Endothelial cell of umbilical vein (primary cell): ENCODE measurements at places on chromosomes 16 and 17.
A peak's percentile ranks its signal among the peaks of the same experiment; 100 is the strongest.

GRCh38 chr17:81037026-81037797 lies 2.3 kb downstream of the BAIAP2 start:
- DNase-seq = no peak

GRCh38 chr16:3520841-3521240 lies 20.0 kb downstream of the CLUAP1 start:
- no peak for DNase-seq

GRCh38 chr16:9859701-9860327 lies 322.4 kb downstream of the GRIN2A start:
- DNase-seq = no peak

DNA sequence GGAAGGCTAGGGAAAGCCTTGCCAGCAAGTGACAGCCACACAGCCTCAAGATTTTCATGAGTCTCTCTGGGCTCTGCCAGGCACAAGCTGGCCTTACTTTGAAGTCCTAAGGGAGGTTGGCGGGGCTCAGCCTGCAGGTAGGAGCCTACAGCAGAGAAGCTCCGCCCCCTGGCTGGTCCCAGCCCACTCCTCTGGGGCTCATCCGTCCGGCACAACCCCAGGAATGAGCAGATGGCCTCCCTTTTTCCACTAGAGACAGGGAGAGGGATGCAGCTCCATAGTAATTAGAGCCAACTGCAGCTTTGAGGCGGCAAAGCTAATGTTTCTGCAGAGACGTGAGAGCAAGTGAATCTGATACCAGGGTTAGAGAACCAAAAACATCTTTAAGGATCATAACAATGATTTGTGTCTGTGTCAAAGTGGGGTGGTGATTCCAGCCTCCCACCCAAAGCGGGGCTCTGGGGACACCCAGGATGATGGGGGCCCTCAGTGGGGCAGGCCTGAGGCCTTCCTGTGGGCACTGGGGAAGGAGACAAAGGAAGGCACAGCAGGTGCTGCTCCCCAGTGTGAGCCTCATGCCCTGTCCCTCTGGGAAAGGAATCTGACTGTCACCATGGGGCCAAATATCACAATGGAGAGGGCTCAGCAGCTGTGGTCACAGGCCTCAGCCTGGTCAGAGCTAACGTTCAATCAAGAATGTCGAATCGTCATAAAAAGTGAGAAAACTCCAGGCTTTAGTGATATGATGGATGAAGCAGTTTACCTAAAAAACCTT lies 61.5 kb downstream of the RBFOX3 start:
- DNase-seq = no peak

DNA sequence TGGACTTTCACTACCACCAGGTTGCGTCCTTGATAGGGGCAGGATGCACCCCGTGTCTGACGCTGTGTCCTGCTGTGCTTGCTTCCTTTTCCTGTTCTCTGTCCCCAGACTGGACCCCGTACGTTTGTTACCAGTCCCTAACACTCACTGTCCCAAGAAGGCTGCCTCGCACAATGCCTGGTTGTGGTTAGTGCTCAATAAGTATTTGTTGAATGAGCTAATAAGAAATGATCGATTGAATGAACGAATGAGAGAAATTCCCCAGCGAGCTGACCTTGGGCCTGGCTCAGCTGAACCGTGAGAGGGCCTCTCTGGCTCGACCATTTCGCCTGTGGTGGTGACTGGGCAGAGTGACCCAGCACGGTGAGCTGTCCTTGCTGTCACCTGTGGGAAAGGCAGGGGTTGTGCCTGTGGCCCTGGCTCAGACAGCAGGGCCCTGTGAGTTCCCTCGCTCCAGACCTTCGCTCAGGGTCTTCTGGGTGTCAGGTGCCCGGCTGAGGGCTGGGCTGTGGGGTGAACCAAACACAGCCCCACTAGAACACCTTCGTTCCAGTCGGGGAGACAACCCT lies 20.9 kb downstream of the CMIP start:
- DNase-seq = no peak

- DNase-seq = no peak
Measured at GRCh38 chr17:43548689-43549379, 2.7 kb upstream of the ETV4 start.

DNA sequence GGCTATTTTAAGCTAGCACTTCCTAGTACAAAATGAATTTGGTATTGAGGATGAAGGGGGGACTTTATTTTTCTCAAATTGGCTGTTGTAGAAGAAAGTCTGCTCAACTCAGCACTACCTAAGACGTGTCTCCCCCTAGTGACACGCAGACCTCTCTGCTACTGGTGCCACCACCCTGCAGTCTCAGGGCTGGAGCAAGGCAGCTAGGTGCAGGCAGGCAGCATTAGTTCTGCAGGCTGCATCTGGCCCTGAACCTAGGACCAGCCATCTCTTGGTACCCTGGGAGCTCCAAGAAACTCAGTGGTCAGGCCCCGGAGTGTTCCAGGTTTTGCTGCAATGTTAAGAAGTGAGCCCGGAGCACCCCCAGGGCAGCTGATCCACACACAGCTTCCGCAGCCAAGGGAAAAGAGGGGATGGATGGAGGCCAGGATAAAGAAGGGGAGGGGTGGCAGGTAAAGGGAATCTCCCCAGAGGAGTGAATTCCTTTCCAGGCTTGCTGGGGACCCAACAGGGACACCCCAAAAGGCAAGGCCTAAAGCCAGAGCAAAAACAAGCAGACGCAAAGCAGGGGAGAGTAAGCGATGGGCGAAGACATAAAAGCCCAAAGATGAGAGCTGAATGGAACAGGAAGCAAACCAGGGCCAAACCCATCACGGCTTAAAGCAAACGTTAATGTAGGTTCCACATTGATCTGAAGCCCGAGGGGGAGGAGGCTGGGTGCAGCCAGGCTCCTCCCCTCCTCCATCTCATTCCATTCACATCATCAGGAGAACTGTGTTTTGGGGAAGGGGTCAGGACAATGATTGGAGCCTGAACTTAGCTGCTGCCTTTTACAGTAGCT lies 200.5 kb downstream of the ZFHX3 start:
- DNase-seq = peak; percentile 32

DNA sequence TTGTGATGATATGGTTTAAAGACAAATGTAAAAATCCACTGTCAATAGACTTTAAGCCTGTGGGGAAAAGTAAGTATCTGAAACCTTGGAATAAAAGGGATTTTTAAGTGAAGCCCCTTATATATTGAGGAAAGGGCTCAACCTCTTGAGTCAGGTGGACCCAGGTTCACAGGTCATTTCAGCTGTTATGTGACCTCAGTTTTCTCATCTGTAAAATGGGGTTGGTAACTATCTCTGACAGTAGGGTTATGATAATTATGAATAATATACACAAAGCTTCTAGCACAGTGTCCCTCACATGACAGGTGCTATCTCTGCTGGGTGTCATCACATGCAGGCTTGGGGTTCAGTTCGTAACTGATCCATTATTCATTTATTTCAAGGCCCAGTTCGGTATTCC lies 57.0 kb downstream of the USP10 start:
- no peak for DNase-seq

- no peak for DNase-seq
Measured at GRCh38 chr16:66175058-66175457, 191.4 kb upstream of the CDH5 start.

GRCh38 chr17:57160624-57161023 lies 75.6 kb downstream of the AKAP1 start:
- DNase-seq = no peak

DNA sequence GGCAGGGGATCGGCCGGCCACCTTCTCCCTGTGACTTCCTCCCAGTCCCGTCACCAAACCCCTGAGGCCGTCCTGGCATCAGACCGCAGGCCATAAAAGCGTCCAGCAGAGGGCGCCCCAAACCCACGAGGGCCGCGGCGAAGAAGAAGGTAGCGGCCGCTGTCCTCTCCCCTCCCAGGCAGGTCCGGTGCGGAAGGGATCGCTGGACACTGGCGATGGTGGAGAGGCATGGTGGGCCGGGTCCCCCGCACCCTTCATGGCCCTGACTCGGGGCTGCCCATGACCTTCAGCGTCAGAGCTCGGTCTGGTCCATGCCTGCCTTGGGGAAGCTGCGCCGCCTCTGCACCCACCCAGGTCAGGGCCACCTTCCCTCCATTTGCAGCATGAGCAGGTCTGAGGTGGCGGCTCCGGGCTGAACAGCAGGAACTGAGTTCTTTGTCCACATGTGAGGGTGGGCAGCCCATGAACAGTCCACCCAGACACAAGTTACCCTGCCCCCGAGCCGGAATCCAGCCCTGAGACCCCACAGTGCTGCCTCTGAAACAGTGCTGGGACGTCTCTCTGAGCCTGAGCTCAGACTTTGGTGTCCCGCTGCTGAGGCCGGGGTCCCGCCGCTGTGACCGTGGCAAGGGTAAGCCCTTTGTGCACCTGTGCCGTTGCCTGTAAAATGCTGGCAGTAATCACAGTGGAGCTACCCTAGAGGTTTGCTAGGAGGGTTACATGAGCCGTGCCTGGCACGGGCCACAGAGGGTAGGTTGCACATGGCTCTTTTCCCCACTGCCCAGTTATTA lies 40.8 kb upstream of the CMIP start:
- peak; percentile 80 for DNase-seq

GRCh38 chr16:69327585-69328310 lies 2.6 kb downstream of the PDF start:
- no peak for DNase-seq

DNA sequence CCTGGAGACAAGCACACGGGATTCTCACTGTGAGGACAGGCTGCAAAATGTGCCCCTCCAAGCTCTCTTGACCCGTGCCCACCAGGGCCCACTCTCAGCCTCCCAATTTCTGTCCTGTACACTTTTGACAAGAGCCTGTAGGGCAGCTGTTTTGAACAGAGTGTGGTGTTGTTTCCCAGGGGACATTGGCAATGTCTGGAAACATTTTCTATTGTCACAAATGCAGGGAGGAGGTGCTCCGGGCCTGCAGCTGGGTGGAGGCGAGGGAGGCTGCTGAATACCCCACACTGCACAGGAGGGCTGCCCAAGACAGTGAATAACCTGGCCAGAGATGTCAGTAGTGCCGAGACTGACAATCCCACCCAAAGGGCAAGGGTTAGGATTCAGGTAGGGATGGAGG lies 10.5 kb downstream of the CEP295NL start:
- DNase-seq = no peak

DNA sequence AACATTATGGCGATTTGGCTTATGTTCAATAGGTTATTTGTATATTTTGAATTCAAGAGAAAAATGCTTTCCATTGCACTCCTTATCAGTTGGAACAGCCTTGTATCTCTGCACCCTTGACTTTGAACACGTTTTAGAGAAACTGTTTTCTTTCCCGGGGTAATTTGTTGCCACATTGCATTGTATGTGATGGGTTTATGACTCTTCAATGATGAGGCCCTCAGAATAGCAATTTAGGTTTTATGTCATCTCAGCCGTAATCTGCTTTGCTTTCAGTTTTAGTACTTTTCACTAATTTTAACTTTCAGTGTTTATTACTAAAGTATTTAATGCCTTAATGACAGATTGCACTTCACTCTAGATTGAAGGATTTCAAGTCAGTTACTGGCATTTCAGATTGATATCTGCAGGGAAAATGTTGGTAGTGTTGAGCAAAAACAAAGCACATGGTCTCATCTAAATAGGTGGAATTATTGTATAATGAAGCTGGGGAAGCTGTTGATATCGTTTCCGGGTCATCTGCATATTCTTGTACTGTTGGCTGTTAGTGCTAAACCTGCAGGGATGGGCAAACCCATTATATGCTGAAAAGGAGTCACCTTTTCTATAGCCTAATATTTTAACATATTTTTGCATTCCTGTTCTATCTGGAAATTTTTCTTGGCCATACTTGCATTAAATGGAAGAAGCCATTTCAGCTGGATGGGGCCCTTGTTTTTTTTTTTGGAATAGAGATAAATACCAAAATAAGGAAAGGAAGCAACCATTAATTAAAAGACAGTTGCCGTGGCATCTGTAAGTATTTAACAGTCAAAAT lies 2.0 kb downstream of the LUC7L3 start:
- peak; percentile 31 for DNase-seq

DNA sequence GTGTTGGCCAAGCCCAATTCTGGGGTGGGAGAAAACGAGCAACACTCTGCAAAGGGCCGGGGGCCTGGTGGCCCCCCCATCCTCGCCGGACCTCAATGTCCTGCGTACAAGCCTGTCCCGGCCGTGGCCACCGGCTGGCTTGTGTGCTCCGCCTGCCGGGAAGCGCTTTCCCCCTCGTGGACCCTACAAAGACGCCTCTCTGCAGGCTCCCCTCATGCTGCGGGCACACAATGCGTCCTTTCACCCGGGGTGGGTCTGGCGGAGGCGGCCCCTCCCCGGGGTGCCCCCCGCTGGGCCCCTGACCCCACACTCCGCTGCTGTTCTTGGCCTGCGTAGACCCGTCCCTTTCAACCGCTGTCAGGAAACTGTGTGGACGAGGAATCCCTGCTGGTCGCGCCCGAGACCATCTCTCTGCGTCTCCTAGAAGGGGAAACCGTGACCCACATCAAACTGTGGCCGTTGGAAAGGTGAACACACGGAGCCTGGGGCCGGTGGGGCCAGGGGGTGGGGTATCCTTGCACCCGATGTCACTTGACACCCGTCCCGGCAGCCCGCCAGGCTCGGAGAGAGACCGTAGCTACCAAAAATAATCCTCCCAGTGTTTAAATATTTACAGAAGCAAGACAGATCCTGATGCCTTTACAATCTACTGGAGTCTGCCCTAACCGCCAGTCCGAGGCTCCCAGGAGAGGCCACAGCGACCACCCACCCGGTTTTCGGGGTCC lies 43.6 kb downstream of the TBC1D16 start:
- DNase-seq = no peak
